ENCODE measurements at places on chromosomes 16 and 17. TPM values are rescaled to one million over a fixed set of nuclear protein-coding genes. Genes with fewer than 3 reads are reported as not detected.

GRCh38 chr17:27559506-27560481, 71.2 kb upstream of the LGALS9 start:
- no peak for DNase-seq

- DNase-seq: no peak
Measured at GRCh38 chr17:13437966-13438779, 163.6 kb downstream of the HS3ST3A1 start.

DNA sequence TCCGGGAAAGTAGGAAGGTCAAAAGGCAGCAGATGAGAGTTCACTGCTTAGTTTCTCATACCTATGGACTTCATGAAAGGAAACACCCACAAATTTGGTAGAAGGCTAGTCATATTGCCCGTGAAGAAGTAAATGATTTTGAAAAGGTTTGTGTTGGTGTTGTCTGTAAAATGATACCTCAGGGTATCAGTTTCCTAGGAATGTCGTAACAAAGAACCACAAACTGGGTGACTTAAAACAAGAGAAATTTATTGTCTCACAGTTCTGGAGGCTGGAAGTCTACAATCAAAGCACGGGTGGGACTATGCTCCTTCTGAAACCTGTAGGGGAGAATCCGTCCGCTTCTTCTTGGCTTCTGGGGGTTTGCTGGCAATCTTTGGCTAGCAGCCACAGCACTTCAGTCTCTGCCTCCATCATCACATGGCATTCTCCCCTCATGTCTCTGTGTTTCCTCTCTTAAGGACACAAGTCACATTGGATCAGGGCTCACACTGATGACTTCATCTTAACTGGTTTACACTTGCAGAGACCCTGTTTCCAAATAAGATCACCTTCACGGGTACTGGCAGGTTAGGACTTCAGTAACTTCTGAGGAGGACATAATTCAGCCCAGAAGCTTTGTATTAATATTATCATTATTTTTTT, 2.0 kb upstream of the NAE1 start:
- no peak for DNase-seq

GRCh38 chr17:19716108-19717030, at the start of gene SLC47A2:
Gene SLC47A2 (minus strand): TSS chr17:19716584. CDS start chr17:19716555, 29 bp downstream.
- no peak for DNase-seq

- no peak for DNase-seq
Measured at GRCh38 chr17:42290577-42290976, 2.3 kb downstream of the STAT5A start.

DNA sequence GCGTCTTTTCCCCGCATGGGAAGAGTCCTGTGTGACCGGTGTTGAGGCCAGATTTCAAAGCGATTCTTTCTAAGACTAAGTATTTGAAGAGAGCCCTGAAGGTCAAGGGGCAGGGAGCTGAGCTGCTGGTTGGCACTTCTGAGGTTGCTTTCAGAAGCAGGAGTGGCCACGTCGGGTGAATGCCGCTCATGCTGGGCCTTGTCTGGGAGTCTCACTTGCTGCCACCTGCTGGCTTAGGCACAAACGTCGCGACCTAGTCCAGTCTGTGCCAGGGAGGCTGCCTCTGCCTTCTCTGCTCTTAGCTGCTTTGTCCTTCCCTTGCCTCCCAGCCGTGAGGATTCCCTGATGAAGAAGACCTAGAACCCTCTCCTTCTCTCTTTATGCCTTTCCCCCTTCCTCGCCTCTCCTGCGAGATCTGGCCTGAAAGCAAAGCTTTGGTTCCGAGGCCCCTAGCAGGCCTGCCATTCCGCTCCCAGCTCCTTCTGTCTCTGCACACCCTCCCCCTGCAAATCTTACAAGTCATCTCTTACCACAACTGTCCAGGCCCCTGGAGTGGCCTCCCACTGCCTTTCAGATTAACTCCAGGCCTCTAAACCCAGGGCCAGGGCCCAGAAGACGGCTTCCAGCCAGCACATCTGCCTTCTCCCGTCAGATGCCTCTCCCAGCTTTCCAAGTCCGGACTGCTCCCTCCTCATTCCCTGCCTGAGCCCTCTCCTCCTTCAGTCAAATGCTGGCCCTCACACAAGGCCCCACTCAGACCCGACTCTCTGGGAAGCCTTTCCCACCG, 11.4 kb downstream of the CTNS start:
- DNase-seq: peak; percentile 58

DNA sequence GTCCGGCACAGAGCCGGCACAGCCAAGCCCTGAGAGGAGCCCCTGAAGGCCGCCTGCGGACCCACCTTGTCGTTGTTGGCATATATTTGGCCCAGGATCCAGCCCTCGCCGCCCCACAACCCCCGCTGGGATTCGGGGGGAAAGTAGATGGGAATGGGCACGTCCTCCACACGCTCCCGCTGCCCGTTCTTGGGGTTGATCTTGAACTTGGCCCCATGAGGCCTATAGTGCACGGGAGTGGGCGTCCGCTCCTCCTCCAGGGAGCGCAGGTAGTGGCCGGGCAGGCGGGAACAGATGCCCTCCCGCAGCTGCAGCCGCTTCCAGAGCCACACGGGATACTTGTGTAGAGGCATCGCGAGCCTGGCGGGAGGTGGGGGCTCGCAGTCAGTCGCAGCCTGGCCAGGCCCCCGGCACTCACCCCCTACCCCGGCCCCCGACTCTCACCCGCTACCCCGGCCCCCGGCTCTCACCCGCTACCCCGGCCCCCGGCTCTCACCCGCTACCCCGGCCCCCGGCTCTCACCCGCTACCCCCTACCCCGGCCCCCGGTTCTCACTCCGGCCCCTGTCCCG, 387 bp downstream of the MRPL28 start:
- DNase-seq: no peak

DNA sequence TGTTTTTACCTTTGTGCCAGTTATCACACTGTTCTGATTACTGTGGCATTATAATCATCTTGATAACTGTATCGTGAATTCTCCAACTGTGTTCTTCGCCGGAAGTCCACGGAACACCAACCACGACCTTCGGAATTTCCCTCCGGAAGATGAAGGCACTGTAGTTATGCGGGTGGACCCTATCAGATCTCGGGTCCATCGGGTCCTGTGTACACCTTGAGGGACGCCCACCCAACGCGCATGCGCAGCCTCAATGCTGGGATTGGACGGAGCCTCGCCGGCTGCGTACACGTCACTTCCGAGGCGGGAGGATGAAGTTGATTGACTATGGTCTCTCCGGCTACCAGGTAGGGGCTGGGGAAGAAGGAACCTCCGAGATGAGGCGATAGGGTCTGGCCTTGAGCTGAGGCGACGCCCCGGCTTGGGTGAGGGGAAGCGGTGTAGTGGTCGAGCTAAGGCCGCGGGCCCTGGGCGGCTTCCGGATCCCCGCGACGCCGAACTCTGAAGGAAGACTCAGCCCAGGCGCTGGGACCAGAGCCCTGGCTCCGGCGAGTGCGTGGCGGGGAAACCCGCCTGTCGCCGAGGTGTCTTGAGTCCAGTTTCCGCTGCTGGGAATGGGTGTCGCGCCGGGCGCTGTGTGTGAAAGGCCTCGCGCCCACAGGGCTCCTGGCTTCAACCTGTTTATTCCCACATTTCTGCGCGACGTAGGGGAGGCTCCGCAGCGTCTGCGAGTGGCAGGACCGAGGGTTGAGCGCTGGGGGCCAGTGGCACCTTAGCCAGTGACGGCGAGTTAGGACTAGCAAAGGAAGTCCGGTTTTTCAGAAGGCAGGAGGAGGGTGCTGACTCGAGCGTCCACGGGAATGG, at the start of gene DHRS7B:
DHRS7B (plus strand) TSS at position 320 of the 864 bp plus-strand sequence; CDS start at position 328, 8 bp downstream.
- DNase-seq: peak; percentile 99

DNA sequence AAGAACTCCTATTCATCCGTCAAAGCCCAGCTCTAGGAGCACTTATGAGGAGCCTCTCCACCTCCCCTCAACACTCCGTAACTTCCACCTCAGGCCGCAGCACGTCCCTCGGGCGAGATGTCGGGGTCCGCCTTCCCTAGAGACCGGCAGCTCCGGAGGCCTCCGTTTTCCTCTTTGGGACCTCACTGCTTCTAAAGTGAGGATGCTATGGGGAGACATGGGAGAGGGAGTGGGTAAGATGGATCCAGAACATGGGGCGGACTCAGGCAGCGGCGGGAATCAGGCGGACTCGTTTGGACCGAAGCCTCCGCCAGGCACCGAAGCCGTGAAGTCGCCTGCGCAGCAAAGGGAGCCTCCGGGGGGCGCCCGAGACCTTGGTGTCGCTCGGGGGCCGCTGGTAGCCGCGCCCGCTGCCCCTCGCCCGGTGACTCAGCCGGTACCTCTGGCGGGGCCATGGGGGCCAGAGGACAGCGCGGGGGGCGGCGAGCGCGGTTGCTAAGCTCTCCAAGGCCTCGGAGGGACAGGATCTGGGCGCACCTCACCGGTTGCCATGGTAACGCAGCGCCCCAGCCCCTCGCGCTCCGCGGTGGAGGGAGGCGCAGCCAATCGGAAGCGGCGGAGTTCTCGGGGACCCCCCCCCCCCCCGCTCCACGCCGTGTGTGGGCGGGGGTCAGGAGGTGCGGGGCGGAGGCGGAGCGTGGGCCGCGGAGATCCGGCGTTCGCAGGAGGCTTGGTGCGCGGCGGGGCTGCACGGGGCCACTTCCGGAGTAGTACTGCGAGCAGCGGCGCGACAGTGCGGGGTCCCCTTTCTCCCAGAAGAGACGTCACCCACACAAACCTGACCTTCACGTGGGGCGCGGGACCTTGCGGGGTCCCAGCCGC, 1.3 kb upstream of the HIC1 start:
- DNase-seq: peak; percentile 83

DNA sequence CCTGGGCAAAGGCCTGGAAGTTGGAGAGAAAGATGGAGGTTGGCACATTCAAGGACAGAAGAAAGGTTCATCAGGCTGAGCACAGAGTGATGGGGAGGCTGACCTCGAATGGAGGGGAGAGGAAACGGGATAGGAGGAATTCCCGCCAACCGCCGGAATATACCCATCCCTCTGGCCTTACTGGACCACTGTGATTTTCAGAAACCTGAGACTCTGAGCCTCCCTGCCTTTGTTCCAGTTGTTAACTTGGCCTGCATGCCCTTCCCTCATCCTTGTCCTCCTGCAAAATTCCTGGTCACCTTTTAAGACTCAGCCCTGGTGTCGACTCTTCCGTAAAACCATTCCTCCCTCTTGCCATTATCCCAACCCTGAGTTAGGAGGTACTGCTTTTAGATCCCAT, 107.6 kb downstream of the VAT1L start:
- no peak for DNase-seq

GRCh38 chr16:80923356-80923755, 83.3 kb downstream of the CMC2 start:
- no peak for DNase-seq

- DNase-seq: no peak
Measured at GRCh38 chr17:45127207-45127547, 5.1 kb downstream of the PLCD3 start.

DNA sequence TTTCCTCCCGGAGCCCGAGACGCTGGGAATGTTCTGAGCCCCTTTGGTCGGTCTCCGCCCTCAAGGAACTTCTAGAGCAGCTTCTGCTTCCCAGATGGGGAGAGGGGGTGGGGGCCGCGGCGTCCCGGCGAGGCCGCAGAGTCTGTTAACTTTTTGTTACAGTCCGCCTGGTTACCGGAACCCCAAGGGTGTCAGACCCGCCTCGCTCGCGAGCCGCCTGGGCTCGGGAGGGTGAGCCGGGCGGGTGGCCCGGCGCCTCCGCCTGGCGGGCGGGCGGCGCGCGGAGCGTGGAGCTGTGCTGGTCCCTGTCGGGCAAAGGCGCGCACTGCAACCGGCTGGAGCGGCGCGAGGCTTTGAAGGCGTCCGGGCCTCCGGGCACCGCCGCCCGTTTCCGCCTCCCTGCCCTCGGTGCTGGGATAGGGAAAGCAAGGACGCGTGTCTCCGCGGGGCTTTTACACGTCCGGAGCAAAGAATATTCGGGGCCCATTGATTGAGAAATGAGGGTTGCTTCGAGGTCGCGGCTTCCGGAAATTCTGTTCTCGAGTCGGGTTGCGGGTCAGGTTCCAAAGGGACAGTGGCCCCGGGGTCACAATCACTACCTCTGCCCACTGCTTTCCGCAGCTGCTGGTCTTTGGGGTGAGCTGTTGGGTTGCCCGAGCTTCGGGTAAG, 1.7 kb downstream of the HS3ST3B1 start:
- peak; percentile 84 for DNase-seq

- DNase-seq: no peak
Measured at GRCh38 chr16:57579361-57579665, 36.9 kb downstream of the ADGRG5 start.

Gene SHISA9
- 38.8 TPM for total RNA-seq

Gene MMD
- 42.8 TPM for total RNA-seq

Gene FOXJ1
- total RNA-seq: 6.2 TPM

Gene GPR139
- total RNA-seq: 0.55 TPM

Gene LMF1
- 13.0 TPM for total RNA-seq

Gene VWA3A
- not detected for total RNA-seq

Gene TEX19
- 1.4 TPM for total RNA-seq

Gene CDRT4
- 8.3 TPM for total RNA-seq

Gene BOLA2
- total RNA-seq: 7.8 TPM

Gene PIRT
- not detected for total RNA-seq

Gene RMI2
- total RNA-seq: 79.0 TPM

Data from WTC11 (cell line).